ENCODE measurements at places on chromosomes 16 and 17.
A peak's percentile ranks its signal among the peaks of the same experiment; 100 is the strongest.

DNA sequence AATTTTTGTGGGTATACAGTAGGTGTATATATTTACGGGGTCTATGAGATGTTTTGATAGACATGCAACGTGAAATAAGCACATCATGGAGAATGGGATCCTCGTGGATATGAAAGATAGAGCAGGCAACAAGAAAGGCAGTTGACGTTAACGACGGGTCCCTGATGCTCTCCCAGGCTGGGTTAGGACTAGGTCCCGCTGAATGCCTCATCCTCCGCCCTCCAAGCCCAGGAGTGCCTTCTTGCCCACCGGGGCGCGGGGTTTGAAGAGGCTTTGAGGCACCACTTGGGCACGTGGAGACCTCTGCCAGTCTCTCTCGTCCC, 9.5 kb upstream of the ZFP90 start:
- DNase-seq = no peak

- no peak for DNase-seq
Measured at GRCh38 chr16:26108836-26109505, 417.2 kb downstream of the HS3ST4 start.

DNA sequence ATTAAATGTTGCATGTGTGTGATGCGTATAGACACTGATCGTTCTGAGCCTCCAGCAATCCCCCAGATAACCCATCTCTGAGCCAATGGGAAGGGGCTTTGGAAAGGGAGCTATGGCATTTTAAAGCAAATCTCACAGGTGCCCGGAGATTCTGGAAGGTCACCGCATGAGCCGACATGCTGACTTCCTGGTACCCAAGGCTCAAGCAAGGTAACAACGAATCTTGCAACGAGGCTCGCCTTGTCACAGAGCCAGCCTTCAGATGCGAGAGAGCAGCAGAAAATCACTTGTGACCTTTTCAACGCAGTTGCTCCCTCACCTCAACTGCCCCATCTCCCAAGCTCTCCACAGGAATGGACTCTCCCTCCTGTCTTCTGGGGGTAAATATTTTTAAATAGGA, 154.8 kb upstream of the CDH5 start:
- DNase-seq = no peak

GRCh38 chr17:75838410-75838809, 5.8 kb downstream of the UNC13D start:
- no peak for DNase-seq

DNA sequence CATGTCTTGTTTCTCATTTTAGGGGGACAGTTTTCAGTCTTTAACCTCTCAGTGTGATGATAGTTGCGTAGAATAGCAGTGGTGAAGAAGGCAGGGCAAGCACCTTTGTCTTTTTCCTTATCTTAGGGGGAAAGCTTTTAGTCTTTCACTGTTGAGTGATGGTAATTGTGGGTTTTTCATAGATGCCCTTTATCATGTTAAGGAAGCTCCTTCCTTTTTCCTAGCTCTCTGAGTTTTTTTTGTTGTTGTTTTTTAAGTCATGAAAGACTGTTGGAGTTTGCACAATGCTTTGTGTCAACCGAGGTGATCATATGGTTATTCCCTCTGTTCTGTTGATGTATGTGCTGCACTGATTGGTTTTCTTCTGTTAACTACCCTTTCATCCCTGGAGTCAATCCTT, 15.7 kb downstream of the NOL11 start:
- DNase-seq = no peak

DNA sequence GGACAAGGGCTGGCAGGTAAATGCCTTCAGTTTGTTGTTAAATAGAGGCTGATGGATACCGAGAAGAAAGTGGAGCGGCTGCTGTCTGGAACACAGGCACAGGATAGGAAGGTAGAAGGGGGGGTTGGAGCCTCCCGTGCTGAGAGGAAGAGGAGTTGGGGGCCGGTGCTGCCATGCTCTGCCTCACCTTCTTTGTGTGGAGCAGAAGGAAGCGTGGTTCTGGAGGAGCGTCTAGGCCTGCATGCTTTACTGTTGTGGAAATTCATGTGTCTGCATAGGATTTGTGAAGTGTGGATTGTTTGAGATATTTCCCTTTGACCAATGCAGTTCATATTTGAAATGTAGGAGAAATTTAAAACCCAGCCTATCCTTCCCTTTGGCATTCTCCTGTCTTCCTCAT, 52.3 kb downstream of the FOXK2 start:
- DNase-seq = no peak

- DNase-seq = no peak
Measured at GRCh38 chr16:49455181-49455990, 81.8 kb downstream of the C16orf78 start.

- DNase-seq = no peak
Measured at GRCh38 chr16:79887541-79888540, 287.3 kb upstream of the MAF start.

DNA sequence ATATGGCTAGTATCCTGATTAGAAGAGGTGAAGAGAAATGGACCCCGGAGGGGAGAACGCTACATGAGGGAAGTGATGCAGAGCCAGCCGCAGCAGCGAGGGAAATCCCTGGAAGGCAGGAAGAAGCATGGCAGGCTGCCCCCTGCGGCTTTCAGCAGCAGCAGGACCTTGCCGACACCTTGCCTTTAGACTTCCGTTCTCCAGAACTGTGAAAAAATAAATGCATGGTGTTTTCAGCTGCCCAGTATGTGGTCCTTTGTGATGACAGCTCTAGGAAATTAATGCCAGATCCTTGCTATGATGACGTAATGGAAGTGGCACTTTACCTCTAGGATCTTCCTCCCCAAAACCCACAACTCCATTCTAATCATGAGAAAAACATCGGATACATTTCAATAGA, 9.7 kb upstream of the ZFP1 start:
- DNase-seq = no peak

DNA sequence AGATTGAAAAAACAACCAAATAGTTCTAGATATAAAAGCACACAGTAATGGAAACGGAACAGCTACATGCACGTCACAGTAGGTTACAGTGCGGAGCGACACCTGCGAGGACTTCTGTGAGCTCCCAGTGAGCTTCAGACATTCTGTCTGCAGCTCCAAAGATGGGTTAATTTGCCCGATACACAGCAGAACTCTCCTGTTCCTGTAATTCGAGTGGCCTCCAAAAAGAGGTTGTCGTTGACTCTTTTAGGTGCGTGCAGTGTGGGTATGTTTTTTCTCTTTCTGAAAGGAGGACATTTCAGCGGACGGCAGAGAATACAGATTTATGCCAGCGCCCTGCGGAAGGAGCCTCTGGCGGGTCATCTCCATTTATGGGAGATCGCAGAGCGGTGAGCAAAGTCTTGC, 2.9 kb downstream of the OR1F1 start:
- no peak for DNase-seq

DNA sequence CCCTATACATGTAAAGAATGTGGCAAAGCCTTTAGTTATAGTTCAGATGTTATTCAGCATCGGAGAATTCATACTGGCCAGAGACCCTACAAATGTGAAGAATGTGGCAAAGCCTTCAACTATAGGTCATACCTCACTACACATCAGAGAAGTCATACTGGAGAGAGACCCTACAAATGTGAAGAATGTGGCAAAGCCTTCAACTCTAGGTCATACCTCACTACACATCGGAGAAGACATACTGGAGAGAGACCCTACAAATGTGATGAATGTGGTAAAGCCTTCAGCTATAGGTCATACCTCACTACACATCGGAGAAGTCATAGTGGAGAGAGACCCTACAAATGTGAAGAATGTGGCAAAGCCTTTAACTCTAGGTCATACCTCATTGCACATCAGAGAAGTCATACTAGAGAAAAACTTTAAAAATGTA, 42.5 kb downstream of the ZNF267 start:
- no peak for DNase-seq

- DNase-seq = no peak
Measured at GRCh38 chr16:57774705-57775285, 27.5 kb downstream of the KIFC3 start.

DNA sequence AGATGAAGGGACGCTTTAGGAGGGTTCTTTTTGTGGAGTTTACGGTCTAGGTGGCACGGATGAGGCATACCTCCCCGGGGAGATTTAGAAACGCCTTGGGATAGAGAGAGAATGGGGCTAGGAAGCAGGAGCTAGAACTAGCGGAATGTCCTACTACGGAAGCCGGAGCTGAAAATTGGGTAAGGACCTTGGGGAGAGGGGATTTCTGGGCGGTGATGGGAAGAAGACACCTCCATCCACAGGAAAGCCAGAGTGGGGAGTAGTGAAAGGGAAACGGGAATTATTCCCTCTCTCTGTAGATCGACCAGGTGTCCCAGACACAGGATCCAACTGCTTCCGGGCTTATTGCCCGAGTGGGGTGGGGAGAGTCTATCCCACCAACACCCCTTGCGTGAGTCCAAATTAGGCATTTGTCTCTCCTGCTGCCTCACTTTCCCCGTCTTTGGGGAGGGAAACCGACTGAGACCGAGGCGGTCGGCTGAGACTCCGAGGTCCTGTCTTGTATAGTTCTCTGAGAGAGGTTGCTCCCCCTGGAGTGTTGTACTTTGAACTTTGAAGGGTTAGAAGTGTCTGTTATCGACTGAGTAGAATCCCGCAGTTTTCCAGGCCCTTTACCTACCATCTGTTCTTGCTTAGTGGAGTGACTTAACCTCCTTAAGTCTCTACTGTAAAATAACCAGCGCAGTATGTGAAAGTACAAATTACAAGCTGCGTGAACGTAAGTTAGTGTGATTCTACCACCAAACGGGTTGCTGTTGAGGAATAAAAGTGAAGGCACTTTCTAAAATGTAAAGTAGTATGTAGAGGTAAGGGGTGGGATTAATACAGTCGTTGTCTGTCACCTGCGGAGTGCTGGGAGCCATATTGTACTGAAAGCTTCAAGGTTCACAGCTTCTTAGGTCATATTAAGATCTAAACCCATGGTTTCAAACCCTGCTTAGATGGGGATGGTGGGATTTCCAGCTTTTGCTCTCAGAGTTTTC, 1.0 kb downstream of the RSPRY1 start:
- DNase-seq = peak; percentile 58

- DNase-seq = no peak
Measured at GRCh38 chr16:84532291-84532724, 27.8 kb upstream of the MEAK7 start.

DNA sequence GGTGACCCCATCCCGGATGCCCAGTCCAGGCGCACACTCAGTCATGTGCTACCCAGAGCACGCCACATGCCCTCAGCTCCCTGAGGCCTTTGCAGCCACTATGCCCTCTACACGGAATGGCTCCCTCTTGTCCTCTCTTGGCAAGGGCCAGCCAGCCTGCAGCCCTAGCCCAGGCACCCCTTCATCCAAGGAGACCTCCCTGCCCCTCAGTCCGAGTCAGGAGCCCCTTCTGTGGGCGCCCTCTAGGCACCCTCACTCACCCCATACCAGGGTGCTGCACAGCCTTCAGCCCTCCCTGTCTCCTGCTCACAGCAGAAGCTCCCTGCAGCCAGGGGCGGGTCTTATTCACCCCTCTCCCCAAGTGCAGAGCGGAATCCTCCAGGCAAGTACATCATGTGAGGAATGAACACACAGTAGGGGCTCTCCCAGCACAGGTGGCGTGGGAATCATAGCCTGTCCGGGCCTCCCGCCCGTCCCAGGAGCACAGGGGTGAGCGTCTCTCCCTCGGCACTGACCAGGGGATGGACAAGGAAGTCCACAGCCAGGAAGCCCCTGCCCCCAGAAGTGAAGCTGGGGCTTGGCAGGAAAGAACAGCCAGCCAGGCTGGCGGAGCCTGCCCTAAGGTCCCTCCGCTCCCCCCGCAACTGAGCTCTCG, 186.9 kb downstream of the RBFOX3 start:
- DNase-seq = no peak

- DNase-seq = no peak
Measured at GRCh38 chr17:67038861-67039365, 5.4 kb upstream of the CACNG1 start.

GRCh38 chr17:20153231-20153630, 144.1 kb downstream of the SPECC1 start:
- DNase-seq = no peak

DNA sequence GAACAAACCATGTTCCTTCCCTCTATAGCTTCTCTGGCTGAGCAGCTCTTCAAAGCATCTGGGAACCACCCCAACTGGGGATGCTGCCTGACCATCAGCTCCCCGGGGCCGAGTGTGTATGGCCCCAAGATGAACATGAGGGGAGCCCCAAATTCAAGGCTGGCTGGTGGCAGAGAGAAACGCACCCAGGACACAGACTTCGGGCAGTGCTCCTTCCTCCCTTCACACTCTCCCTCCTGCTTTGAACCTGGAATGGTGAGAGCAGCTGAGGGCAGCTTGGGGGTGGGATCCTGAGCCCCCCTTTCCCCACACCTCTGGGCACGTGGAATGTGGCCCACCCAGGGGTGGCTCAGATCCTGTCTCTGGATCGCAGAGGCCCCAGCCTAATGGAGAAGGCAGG, 17.2 kb downstream of the TLE7 start:
- DNase-seq = no peak

Data from NCI-H526 treated with DMSO at 0.1 percent for 48 hours (cell line).